Memory B cell (primary cell): ENCODE measurements at places on chromosomes 13 and 19.

DNA sequence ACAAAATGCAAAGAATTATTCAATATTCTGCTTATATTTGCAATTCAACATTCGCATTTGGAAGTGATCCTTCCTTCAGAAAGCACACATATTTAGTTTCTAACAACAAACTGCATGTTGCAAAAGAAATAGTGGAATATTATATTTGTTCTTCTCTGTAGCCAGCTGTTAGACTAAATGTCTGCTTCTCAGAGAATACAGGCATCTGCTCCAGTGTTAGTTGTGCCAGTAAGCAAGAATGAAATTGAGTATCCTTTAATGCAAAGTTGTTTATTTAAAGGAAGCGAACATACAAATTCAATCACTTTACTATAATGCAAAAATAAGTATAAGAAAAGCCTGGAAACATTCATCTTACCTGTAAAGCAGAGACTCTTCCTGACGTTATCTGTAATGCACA is 663 bp downstream of the SLITRK6 start:
- no peak for DNase-seq

DNA sequence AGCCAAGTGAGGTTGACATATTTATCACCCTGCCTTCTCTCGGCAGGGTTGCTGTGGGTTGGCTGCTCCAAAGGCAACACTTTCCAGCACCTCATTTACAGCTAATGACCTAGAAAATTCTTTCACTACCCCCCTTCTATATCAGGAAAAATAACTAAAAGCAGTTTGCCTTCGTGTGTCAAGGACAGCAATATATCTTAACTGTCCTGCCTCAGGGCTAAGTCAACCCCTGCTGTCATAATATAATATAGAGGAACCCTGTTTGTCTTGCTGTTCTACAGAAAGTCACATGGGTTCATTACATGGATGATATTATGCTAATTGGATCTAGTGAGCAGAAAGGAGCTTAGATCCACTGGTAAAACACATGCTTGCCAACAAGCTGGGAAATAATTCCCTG is 28.1 kb upstream of the USP12 start:
- DNase-seq: no peak

DNA sequence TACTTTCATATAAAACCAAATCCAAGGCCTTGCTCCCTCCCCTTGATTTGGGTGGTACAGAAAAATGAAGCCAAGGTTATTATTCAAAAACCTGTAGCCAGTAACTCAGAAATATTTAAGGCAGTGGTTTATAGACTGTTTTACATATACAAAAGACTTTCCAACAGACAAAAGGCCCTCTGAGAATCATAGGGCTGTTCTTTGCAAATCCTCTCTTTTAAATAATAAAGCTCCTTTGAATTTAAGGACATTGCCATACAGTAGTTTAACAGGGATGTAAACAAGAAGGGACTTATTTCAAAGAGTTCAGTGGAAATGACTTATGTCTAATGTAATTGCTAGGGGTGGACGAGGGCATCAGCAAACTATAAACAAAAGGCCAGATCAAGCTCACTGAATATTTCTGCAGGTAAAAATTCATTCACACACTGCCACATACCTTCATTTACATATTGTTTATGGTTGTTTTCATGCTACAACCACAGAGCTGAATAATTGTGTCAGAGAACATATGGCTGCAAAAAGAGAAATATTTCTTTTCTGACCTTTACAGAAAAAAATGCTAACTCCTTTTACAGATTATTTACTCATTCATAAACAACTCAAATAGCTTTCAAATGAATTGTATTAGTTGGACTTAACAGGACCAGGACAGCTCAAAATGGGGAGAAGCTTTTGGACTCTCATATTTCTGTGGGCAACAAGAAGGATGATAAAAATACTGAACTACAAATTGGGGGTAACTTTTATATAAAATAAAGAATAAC is 665.6 kb downstream of the SLITRK1 start:
- DNase-seq: no peak

GRCh38 chr19:3670796-3671679 is 29.2 kb downstream of the PIP5K1C start:
- no peak for DNase-seq

- DNase-seq: no peak
Observed at GRCh38 chr13:24225930-24226329, 65.4 kb downstream of the SPATA13 start.

- DNase-seq: no peak
Observed at GRCh38 chr13:60572003-60572798, 175.2 kb downstream of the TDRD3 start.

DNA sequence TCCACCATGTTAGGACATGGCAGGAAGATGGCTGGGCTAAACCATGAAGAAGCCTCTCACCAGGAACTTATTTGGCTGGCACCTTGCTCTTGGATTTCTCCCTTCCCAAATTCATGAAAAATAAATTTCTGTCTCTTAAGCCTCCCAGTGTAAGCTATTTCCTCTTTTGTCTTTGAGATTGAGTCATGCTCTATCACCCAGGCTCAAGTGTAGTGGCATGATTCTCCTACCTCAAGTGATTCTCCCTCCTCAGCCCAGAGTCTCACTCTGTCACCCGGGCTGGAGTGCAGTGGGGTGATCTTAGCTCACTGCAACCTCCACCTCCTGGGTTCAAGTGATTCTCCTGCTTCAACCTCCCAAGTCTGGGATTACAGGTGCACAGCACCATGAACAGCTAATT is 12.6 kb downstream of the ZNF888 start:
- DNase-seq: no peak

DNA sequence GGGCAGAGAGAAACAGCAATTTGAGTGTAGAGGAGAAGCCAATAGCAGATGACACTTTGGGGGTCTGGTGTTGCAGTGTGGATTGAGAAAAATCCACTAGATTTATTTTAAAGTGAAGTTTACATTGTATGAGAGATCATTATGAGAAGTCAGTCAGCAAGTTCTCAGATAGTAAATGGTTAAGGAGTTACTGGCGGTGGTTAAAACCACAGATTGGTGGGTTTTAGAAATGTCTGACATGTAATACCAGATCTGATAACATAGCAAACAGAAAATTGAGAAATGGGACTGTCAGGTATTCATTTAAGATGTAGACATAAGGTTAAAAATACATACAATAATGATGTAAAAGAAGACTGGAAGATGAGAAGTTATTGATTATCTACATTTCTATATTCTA is 7.2 kb downstream of the ABHD13 start:
- DNase-seq: no peak

DNA sequence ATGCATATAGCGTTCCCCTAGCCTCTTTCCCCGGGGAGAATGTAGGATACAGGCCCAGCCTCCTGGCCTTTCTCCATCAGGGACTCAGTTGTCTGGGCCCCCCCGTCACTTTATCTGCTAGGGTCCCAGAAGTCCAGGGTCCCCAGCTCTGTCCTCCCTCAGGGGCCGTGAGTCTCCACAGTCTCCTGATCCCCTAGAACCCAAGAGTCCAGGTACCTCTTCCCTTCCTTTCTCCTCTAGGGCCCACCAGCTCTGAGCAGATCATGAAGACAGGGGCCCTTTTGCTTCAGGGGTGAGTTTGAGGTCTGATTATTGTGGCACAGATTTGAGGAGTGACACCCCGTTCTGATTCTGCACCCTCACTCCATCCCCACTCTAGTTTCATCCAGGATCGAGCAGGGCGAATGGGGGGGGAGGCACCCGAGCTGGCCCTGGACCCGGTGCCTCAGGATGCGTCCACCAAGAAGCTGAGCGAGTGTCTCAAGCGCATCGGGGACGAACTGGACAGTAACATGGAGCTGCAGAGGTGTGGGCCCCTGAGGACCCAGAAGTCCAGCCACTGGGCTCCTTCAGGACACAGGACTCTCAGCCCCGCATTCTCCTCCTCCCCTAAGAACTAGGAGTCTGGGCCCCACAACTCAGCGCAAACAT is 758 bp downstream of the BAX start:
- no peak for DNase-seq

GRCh38 chr19:2624537-2625091 is 77.9 kb downstream of the GNG7 start:
- peak; percentile 50 for DNase-seq

- DNase-seq: no peak
Observed at GRCh38 chr19:29040292-29040691, 172.7 kb downstream of the UQCRFS1 start.

DNA sequence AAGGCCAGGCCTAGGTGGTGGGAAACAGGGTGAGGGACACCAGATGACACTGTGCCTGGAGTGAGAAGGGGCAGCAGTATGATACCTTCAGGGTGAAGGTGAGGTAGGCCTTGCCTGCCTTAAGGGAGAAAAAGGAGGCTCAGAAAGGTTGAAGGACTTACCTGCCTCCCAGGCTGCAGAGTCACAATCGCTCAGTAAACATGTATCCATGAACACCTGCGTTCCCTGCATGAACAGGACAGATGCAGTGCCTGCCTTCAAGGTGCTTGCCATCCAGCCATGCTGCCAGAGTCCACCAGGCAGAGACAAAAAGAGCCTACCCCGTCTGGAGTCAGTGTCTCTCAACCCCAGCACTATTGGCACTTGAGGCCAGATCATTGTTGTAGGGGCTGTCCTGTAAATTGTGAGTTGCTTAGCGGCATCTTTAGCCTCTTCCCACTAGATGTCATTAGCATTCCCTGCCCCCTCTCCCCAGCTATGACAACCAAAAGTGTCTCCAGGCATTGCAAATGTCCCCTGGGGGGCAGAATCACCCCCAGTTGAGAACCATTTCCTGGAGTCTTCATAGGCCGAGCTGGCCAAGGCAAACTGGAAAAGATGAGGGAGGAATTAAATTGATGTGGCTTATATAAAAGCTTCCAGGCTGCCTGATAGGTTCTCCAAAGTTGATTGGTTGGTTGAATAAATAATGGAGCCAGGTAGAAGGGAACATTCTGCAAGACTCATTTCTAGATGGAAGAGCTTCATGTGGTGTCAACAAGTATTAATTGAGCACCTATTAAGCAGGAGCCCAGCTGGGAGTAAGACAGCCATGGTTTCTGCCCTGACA is 1.7 kb downstream of the MAP3K10 start:
- no peak for DNase-seq

DNA sequence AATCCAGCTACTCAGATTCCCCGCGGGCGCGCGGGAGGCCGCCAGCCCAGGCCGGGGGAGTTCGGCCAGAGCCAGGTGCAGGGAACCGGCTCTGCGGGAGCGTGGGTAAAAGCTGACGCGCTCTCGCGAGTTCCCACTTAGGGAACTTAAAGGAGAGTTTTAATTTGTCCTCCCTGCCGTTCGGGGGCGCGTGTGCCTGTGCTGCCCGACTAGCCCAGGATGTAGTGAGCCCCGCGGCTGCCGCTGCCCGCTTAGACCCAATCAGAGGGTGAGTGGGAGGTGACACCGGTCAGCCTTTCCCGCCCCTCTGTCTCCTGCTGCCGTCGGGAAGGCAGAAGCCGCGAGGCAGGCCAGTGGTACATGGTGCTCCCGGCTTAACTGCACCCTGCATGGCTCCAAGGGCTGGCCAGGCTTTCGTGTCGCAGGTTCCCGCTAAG is 36.0 kb upstream of the NEK3 start:
- peak; percentile 32 for DNase-seq

DNA sequence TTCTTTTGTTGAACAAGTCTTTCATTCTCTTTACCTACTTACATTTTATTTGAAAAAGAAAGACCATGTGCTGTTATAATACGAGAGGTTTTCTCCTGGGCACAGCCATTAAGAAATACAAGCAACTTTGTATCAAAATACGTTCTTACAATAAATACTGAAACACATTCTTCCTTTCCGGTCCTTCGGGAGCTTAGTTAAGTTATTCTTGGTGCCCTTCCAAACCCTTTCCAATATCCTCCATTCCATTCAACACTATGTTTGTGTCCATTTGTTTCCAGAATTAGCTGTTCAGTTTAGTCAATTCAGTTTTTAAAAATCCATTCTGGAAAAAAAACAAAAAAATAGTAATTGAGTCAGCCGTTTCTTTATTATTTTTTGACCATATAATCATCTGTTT is 746.8 kb upstream of the SLC10A2 start:
- no peak for DNase-seq
